ENCODE measurements at places on chromosomes 11 and 22.

DNA sequence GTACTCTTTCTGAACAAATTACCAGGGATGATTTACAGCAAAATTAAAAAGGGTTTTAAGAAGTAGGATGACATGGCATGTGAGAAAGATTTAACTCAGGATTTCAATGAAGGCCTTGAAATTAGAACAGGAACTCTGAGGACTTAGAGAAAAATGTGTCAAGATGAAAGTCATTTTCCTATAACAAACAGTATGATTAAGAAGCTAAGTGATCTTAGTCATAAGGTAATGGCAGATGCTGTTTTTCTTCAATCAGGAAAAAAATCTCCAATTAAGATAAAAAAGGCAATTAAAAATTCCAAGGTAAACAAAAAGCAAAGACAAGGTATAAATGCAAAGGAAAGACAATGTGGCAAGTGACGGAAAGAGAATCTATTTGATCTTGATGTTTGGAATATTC, 73.5 kb downstream of the GAB2 start:
- DNase-seq = no peak

- no peak for DNase-seq
Observed at GRCh38 chr11:104926771-104927611, 28.7 kb upstream of the CASP12 start.

GRCh38 chr22:19579880-19580279, 55.7 kb upstream of the CLDN5 start:
- peak; percentile 30 for DNase-seq

- DNase-seq = no peak
Observed at GRCh38 chr11:69123593-69124545, 31.9 kb upstream of the SMIM38 start.

DNA sequence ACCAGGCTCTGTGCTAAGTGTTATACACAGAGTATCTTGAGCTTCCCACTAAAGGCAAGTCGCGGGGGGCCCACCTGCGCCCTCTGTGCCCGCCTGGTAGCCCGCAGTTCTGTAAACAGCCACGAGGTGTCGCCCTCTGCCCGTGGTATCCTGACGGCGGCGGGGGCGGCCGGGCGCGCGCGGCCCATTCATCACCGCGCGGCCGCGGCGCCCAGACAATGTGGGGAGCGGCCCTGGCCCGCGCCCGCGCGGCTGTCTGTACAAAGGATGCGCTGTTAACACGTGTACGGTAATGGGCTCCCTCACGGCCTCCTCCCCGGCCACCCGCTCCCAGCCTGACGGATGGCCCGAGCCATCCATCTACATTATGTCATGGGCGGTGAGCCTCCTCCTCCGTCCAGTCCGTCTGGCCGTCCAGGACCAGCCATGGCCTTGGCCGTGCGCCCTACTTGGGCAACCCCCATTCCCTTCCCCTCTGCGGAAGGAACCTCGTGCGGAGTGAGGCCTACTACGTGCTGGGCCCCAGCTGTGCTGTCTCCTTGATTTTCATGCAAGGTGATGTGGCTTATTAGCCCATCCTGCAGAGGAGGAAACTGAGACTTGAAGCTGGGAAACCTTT, 99.4 kb downstream of the MIAT start:
- peak; percentile 28 for DNase-seq

- DNase-seq = no peak
Observed at GRCh38 chr11:109939166-109939810, 153.9 kb upstream of the ZC3H12C start.

GRCh38 chr11:115112754-115113153, 391.5 kb downstream of the CADM1 start:
- DNase-seq = no peak

DNA sequence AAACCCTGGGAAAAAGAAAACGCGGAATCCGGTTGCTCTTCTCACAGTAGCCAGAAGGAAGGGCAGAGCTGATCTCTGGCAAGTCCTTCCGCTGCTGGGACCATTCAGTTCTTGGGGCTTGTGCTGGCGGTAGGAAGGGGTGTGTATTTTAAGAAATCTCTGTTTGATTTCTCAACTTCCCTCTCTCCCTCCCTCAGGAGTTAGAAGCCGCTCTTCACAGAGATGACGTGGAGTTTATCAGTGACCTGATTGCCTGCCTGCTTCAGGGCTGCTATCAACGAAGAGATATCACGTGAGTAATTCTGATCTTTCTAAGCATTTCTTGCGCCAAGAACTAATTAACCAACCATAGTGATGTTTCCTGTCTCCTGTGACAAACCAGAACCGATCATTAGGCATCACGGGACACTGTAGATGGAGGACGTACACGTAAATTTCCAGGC, 85.9 kb upstream of the SLC25A18 start:
- no peak for DNase-seq

DNA sequence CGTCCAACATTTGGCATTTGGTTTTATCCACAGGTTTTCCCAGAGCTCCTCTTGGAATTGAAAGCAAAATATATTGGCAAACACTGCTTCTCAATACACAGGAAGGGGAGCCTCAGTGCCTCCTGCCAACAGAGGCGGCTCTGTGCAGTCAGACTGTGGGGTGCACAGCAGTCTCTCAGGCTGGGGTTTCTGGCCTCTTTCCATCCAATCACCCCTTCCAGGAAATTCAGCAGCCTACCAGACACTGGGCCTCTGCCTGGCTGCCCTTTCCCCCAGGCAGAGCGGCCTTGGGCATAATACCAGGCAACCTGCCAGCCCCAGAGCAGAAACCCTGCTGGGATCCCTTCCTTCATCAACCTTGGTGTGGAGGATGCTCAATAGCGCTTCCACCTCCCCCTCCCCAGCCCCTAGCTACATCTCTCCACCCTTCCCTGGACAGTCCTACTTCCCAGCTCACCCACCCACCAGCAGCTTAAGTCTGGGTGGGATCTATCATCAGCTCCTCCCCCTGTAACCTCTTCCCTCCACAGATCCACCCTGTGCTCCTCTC, 17.8 kb upstream of the RAPSN start:
- no peak for DNase-seq

GRCh38 chr11:71189768-71190315, 62.5 kb downstream of the SHANK2 start:
- no peak for DNase-seq

- DNase-seq = no peak
Observed at GRCh38 chr11:128786507-128786906, 80.6 kb downstream of the KCNJ1 start.

DNA sequence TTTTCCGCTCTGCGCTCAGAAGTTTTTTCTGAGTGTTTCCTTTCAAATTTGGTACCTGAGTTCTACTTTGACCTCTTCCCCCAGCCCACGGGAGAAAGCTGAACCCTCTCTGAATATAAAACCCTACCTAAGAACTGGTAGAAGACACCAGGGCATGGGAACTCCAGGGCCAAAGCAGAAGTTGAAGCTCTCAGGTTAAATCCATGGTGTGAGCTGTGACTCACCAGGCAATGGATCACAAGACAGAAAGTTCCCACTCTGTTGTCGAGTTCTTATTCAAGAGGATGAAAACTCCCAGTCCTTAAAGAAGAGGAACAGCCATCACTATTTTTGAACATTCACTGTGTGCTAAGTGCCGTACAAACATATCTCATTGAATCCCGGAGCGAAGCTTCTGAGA, 8.9 kb downstream of the TMEM218 start:
- DNase-seq = no peak

DNA sequence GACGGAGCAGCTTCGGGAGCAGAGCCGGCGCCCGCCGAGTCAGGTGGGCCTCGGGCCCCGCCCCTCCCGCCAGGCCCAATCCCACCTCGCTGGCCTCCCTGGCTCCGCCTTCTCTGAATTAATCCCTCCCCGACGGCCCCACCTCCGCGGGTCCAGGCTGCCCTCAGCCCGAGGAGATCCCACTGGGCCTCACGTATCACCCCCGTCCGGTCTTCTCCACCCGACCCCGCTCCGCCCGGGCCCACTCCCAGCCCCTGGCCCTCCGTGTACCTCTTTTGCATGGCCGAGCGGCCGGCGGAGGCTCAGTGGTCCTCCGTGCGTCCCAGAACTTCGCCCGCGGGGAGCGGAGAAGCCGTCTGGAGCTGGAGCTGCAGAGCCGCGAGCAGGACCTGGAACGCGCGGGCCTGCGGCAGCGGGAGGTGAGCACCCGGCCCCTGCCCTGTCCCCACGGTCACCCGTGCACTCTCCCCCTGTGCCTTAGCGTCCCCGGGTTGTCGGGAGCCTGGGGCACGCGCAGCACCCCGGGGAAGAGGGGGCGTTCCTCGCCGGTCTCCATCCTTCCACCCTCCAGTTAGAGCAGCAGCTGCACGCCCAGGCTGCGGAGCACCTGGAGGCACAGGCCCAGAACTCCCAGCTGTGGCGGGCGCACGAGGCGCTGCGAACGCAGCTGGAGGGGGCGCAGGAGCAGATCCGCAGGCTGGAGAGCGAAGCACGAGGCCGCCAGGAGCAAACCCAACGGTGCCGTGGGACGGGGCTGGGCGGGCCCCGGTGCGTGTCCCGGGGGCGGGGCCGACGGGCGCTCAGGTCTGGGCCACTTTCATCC, 2.2 kb upstream of the CD151 start:
- no peak for DNase-seq

- DNase-seq = no peak
Observed at GRCh38 chr11:12079726-12080556, 30.4 kb upstream of the MICAL2 start.

- no peak for DNase-seq
Observed at GRCh38 chr22:45814198-45814597, 142.6 kb downstream of the ATXN10 start.

GRCh38 chr11:87081358-87081757, 43.6 kb downstream of the TMEM135 start:
- DNase-seq = no peak

DNA sequence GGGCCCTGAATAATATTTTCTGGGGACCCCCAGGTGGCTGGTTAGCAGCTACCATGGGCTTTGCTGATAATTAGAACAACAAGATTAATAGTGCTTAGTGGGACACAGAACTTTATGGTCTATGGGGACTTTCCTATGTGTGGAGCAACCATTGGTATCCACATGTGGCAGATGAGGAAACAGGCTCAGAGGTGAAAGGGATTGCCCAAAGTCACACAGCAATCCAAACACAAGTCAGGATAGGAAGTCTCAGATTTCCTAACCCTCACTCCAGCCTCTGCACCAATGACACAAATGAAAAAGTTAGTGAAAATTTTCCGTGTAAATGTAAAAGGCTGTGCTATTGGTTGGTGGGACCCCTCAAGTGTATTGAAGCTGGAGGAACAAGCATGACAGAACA, 15.3 kb upstream of the SLCO2B1 start:
- DNase-seq = no peak

- DNase-seq = no peak
Observed at GRCh38 chr11:73414977-73415651, 38.9 kb downstream of the RELT start.

GRCh38 chr22:22558972-22559603, at the start of gene PRAME:
PRAME (minus strand) TSS chr22:22559265; CDS start chr22:22556832, 2,433 bp downstream.
- peak; percentile 62 for DNase-seq

GRCh38 chr22:22823131-22823810, 64.3 kb upstream of the IGLL5 start:
- no peak for DNase-seq
